ENCODE measurements at places on chromosomes 6 and 20.

DNA sequence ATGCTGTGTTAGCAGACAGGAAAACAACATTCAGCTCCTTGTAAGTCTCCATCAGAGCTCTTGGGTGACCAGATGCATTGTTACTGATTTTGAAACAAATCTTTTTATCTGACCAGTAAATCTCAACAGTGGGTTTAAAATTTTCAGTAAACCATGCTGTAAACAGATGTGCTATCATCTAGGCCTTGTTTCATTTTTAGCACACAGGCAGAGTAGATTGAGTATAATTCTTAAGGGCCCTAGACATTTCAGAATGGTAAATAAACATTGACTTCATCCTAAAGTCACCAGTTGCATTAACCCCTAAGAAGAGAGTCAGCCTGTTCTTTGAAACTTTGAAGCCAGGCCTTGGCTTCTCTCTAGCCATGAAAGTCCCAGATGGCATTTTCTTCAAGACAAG is 237.2 kb upstream of the BMP2 start:
- no peak for DNase-seq

- DNase-seq, result no peak
Observed at GRCh38 chr20:10649080-10649796, 24.6 kb downstream of the JAG1 start.

DNA sequence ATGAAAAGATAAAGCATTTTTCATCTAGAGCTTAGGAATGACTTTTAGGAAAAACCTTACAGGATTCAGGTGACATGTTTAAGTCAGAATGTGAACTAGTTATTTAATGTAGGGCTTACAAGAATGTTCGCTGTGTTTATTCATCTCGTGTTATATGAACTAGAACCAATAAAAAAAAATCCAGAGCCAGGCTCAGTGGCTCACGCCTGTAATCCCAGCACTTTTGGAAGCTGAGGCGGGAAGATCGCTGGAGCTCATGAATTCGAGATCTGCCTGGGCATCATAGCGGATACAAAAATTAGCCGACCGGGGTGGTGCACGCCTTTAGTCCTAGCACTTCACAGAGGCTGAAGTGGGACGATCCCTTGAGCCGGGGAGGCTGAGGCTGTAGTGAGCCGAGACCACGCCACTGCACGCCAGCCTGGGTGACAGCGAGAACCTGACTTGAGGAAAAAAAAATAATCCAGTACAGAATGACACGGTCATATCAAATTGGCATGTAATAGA is 46.3 kb downstream of the OR2B2 start:
- peak; percentile 77 for DNase-seq

- DNase-seq, result no peak
Observed at GRCh38 chr20:35307666-35308653, 15.7 kb upstream of the FAM83C start.

DNA sequence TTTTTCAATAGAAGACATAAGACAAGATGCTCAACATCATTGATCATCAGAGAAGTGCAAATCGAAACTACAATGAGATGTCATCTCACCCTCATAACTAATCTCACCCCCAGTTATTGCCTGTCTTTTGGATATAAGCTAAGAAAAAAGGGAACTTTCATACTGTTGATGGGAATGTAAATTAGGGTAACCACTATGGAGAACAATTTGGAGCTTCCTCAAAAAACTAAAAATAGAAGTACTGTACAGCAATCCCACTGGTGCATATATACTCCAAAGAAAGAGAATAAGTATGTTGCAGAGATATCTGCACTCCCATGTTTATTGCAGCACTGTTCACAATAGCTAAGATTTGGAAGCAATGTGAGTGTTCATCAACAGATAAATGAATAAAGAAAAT is 26.4 kb upstream of the PHF3 start:
- no peak for DNase-seq

GRCh38 chr6:126546541-126547120 is 206.7 kb downstream of the CENPW start:
- DNase-seq, result no peak

DNA sequence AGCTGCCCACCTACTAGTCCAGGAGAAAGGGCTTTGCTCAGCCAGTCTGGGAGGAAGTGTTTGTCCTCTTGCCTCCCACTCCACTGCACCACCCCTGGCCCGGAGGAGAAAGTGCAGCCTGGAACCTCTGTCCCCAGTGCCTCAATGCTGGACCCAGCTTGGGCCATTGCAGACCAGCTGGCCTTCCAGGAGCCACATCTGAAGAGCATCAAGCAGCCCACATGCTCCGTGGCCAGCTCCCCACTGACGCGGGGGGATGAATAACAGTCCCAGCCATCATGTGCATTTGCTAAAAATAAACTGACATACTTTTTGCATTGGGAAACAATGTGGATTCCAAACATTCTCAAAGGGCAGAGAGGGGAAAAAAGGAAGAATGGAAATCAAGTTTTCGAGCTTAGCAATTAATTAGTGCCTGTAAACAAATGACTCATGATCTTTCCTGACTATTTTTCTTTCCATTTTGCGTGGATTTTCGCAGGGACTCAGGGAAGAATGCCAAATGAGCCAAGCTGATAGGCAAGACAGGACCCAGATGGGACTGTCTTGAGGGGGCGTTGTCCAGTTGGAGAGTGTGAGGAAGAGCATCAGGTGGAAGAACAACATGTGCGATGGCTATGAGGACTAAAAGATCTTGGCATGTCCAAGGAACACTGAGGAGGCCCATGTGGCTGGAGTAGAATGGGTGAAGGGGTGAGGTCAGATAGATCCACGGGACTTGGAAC is 34.1 kb downstream of the CEBPB start:
- no peak for DNase-seq

DNA sequence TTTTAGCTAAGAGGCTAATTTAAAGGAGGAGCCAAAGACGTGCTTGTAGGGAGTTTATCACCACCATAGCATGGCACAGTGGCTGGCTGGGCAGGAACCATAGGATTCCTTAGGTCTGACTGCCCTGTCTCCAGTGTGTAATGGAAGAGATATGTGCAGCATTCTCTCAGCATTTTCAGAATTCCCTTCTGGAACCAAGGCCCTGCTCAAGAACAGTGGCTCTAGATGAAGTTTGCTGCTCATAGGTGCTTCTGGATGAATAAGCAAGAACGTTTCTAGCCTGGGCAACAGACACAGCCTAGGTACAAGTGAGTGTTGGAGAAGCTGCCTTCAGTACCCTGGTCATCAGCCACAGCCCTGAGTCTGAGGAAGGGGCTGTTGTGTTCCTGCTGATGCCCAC is 69.1 kb downstream of the LCA5 start:
- DNase-seq, result no peak

GRCh38 chr6:111586554-111586953 is 19.1 kb downstream of the TRAF3IP2 start:
- peak; percentile 79 for DNase-seq

DNA sequence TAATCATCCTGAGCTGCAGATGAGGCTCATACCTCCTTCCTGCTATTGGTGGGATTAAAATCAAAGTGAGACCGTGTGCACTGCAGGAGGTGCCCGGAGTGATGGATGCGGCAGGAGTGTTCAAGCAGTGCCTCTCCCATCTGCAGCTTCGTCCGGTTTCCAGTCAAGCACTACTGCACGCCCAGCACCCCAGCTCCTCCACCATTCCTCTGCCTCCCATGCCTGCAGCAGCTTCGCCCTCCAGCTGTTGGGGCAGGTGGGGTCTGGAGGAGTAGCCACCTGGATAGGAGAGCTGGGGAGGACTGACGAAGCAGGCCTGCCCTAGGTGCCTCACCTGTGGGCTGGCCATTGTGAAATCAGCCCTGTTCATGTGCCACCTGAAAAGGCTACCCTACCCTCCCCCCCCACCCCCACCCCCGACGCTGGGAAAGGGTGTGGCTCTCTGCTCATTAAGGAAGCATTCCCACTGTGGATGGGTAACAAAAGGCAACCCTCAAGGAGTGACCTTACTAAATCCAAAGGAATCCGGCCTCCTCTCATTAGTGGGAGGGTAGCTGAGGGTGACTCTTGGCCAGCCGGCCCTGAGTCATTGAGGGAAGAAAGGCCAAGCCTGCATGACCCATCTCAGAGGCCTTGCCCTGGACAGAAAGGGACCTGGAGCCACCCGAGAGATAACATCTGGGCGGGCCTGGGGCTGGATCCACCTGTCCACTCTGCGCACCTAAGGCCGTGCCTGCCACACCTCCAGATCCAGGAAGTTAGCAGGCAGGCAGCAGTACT is 115.9 kb upstream of the ARMC2 start:
- DNase-seq, result no peak

DNA sequence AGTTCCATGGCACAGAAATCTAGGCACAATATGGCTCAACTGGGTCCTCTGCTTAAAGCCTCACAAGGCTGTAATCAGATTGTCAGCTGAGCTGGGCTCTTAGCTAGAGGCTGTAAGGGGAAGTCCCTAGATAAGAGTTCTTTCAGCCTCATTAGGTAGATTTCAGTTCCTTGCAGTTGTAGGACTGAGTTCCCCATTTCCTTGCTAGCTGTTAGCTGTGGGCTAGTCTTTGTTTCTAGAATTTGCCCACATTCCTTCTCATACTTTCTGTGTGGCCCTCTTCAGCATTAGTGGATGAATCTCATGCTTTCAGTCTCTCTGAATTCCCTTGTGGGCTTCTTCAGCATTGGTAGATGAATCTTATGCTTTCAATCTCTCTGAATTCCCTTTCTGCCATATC is 71.0 kb upstream of the MRAP2 start:
- DNase-seq, result no peak

DNA sequence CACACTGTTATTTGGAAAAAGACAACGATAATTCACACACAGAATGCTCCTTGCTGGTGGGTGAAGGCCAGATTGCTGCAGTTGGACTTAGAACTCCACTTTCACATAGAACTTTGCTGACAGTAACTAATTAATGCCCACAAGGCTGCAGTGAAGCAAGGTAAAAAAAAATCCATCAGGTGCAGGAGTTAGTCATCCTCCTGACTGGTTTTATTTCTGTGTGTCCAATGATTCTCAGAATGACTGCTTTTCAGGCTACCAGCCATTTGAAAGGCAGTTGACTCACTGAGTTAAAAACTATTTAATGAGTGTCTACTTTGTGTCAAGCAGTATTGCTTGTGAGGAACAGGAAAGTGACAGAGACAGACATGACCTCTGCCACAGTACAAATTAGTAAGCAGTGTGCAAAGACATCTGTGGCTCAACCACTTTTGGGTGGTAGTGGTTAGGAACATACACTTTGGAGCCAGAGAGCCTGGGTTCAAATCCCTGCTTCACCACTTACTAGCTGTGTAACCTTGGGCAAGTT is 41.9 kb downstream of the ELOVL5 start:
- DNase-seq, result no peak

DNA sequence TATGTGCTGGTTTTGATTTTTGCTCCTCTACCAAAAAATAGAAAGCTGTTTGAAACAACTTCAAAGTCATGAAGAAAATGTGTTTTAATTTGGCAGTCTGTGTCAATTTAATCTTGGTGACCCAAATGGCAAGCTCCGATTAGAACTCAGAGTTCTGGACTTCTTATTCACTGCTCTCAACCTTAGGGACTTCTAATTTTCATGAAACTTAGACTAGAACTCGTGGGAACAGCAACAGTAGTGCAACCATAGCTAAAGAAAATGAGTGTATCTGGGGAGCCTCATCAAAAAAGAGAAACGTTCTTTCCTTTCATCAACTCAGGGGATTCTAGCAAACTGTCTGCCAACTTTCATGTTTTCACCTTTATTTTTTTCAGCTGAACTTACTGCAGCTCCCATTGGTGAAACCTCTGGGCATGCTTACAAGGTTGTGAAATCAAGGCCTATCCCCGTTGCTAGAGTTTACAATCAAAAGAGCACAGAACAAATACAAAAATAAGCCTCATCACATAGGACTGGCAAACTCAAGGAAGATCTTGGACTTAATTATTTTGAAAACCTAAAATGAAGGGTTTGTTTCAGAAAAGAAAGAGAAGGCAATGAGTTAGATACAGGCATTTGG is 114.0 kb upstream of the HSF2 start:
- no peak for DNase-seq

GRCh38 chr6:15661853-15662325 is 939 bp downstream of the DTNBP1 start:
- DNase-seq, result no peak

GRCh38 chr20:48292806-48293205 is 507.5 kb upstream of the SULF2 start:
- DNase-seq, result no peak

GRCh38 chr20:63006540-63007359 is at the start of gene BHLHE23:
Gene BHLHE23 (minus strand): TSS chr20:63006964. CDS start chr20:63006774, 190 bp downstream.
- peak; percentile 14 for DNase-seq

DNA sequence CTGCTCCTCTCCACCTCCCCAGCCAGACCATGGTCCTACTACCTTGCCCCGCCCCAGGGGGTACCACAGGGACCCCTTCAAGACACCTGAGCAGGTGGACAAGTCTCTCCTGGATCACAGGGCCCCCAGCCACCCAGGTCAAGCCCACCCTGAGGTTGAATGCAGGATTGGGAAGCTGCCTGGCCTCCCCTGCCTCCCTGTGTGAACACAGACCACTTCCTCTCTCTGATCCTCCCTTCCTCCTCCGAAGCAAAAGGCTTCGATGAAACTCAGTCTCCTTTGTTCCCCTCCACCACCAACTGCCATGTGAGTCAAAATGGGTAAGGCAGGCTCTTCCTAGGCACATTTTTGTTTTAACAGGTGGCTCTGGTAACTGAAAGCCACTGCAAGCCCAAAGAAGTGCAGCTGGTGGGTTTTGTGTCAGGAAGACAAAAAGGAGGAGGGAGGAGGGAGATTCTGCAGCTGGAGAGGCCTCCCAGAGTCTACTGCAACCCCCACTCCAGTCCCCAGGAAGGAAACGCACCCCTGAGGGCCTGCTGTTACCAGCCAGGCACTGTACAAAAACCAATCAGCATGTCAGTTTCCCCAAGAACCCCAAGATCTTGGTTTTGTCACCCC is 5.4 kb downstream of the ADA start:
- DNase-seq, result peak; percentile 16

GRCh38 chr20:51386586-51386985 is 155.9 kb downstream of the NFATC2 start:
- no peak for DNase-seq

- DNase-seq, result no peak
Observed at GRCh38 chr20:18225632-18226031, 62.7 kb upstream of the ZNF133 start.

DNA sequence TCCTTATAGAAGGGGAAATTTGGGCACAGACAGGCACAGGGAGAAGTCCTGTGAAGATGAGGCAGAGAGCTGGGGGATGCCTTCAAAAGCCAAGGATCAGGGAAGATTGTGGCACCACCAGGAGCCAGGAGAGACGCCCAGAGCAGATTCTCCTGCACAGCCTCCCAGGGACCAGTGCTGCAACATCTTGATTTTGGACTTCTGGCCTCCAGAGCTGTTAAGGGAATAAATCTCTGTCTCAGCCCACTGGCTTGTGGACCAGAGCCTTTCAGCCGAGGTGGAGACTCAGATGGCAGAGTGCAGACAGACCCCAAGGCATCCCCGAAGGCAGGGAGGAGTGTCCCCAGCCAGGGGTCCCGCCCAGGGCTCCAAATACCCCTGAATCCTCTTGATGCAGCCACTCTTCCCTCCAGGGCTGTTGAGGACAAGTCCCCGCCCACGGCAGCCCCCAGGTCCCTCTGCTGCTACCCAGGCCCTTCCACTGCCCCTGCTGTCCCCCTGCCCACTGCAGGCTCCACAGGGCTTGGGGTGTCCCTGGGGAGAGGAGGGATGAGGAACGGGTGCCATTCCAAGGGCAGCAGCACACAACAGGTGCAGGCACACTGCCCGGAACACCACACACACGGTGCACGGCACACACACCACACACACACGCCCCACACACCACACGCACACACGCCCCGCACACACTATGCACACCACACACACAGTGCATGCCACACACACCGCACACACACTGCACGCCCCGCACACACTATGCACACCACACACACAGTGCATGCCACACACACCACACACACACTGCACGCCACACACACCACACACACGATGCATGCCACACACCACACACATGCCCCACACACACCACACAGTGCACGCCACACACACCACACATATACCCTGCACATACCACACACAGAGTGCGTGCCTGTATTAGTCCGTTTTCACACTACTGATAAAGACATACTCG is 311.4 kb downstream of the TAF4 start:
- DNase-seq, result no peak

All from NCI-H1092 treated with DMSO at 0.1 percent for 48 hours (cell line).